ENCODE measurements at places on chromosomes 3 and 15.

GRCh38 chr15:58528188-58528870, 96.5 kb downstream of the LIPC start:
- no peak for DNase-seq

DNA sequence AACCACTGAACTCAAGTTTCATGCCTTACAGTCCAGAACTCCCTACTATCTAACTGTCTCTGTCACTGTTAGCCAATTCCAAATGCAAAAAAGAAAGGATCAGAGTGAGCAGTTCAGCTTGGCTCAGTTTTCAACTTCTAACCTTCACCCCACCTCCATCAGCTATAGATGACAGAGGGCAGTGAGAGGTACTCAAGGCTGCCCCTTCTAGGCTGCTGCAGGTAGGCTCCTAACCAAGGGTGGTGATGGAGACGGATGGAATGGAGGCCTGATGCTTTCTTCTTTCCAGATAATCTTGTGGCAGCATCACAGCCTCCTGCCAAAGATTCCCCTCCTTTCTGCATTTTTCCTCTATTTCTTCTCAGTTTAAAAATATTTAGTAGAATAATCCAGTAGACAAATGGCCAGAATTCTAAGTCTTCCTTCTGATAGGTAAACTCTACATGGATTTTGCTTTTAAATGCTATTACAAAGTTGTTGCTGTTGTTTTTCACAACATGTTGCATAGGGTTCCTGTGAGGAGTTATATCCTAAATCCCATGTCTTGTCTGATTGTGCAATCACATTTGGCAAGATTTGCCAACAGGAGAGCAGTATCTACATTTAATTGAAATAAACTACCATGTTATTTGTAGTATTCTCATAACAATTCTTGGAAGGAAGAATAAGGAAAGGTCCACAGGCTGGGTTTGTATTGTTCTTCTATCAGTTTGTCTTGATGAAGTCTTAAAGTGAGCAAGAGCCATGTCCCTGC, 301.6 kb upstream of the TRIM42 start:
- DNase-seq, result no peak

GRCh38 chr3:4582624-4583023, 89.5 kb downstream of the ITPR1 start:
- DNase-seq, result no peak

DNA sequence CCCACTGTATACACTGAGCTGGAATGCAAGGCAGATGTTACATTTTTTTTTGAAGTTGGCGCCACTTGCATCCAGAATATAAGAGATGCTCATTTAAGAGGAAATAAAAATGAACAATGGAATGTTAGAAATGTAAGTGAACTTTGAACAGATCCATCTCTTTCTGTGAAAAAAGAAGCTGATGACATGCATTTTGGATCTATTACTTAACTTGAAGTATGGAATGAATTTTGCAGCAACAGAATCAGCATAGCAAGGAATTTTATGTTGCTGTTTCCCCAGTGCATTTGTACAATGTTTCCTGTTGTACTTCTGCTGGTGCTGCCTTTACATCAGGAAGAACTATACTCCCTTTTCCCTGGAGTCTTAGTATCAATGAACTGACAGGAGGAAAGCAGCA, 178.2 kb downstream of the LSAMP start:
- no peak for DNase-seq

DNA sequence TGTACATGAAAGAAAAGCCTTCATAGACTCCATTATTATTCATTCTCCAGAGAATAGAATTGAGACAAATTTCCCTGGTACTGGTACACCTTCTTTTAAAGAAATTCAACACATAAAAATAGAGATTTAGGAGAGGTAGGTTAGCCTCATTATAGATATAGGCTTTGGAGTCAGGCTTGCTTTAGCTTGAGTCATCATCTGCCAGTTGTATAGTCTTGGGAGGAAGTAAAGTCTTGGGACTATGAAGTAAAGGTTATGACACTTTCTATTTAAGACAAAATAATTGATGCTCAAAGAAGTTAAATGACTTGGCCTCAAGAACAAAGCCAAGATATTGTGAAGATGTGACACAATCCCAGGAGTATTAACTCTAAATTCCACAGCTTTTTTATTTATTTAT, 4.3 kb downstream of the HRG start:
- no peak for DNase-seq

All from upper lobe of right lung (tissue), 1 donor.